Activated CD4-positive, alpha-beta T cell treated with anti-CD3 and anti-CD28 coated beads, Interleukin-2, Interleukin-4, amounts not matched to agents 100 ng/mL and 50 ng/mL, durations not matched to agents 16 hours and 8 hours (primary cell): ENCODE measurements at places on chromosomes 7 and 10.
A peak's percentile ranks its signal among the peaks of the same experiment; 100 is the strongest.

DNA sequence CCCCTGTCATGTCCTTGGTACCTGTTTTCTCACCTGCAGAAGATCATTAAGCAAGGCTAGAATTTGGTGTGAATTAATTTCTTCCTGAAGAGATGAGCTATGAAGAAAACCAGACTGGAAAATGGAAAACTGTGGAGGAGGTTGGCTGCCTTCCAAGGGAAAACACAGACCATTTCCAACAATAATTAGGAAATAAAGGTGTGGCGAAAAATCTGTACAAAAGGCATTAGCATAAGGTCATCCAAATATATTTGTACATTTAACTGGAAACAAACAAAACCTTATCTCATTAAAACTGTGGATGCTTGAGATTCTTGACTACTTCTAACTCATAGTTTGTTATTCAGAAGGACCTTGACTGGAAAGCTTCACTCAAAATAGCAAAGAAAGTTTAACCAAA is 1.7 kb downstream of the STN1 start:
- DNase-seq, result no peak

DNA sequence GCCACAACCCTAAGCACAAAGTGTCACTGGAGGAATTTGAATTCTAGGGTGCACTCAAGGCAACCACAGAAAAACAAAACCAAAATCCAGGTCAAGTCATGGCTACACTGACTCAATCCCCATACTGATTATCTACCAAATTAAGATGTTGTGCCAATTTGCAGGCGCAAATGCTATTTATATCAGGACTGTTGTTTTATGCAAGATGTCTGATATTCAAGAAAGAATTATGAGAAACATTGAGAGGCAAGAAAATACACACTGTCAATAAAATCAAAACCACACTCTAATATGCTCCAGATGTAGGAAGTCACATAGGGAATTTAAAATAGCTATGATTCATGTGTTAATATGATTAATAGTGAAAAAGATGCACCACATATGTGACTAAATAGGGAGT is 141.3 kb upstream of the MINDY3 start:
- DNase-seq, result no peak

GRCh38 chr10:34866848-34867247 is 51.8 kb upstream of the PARD3 start:
- DNase-seq, result no peak

- DNase-seq, result peak; percentile 11
Measured at GRCh38 chr7:41979834-41980307, 257.1 kb downstream of the GLI3 start.

GRCh38 chr10:33387720-33388119 is 53.3 kb upstream of the NRP1 start:
- no peak for DNase-seq

GRCh38 chr7:45000093-45001032 is at the start of gene CCM2:
CCM2 (plus strand) TSS chr7:45000201; CDS start chr7:45000334, 133 bp downstream.
- no peak for DNase-seq

GRCh38 chr10:12269056-12269455 is 73.1 kb downstream of the CDC123 start:
- DNase-seq, result no peak

DNA sequence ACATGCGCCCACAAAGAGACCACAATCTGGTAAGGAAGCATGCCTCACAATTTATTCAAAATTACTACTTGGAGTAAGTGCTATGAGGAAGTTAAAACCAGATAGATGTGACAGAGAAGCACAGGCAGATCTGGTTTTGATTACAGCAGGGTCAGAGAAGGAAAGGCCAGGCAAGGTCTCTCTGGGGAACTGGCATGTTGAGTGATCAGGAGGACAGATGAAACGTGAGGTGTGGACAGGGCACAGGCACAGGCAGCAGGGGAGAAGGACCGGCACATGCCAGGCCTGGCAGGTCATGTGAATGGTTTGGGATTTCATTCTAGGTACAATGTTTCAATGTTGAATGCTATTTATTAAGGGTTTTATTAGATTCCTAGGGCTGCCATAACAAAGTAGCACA is 51.6 kb downstream of the GPAM start:
- DNase-seq, result no peak

DNA sequence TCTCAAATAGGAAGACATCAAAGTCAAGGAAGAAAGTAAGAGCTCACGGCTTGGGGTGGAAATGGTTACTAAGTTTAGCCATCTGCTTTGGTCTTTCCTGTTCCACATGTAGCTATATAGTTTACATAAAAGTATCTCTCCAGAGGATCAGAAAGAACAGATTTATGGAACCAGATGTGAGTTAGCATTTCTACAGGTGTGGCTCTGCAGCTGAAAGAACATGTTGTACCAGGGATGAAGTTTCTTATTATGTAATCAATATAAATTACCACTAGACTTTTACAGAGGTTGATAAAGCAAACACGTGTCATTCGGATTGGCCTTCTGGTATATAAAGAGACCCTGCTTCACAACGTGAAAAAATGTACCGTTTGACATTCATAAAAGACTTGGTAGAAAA is 19.9 kb downstream of the CALD1 start:
- no peak for DNase-seq

- DNase-seq, result no peak
Measured at GRCh38 chr10:42951486-42952251, 125.2 kb upstream of the RET start.

DNA sequence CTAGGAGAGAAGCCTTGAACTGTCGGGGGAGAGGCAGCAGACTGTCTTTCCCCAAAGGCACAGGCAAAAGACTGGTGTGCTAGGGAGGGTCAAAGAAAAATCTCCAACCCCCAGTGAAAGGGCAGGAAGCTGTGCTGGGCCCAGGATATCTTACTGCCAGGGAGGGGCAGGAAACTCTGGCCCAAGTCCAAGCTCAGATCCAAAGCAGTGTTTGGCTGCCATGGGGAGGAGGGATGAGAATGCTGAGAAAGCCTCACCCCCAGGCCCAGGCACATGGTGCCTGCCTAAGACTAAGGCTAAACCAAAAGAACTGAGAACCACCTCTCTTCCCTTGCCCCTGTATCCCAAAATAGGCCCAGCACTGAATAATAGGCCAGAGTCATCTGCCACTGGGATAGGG is 171.2 kb downstream of the PLPP4 start:
- DNase-seq, result no peak

GRCh38 chr10:54800741-54801421 is at the start of gene PCDH15:
PCDH15 (minus strand) TSS chr10:54801231; CDS start chr10:54664262, 136,969 bp downstream.
- DNase-seq, result no peak

- DNase-seq, result no peak
Measured at GRCh38 chr10:130587718-130588117, 451.5 kb downstream of the GLRX3 start.

DNA sequence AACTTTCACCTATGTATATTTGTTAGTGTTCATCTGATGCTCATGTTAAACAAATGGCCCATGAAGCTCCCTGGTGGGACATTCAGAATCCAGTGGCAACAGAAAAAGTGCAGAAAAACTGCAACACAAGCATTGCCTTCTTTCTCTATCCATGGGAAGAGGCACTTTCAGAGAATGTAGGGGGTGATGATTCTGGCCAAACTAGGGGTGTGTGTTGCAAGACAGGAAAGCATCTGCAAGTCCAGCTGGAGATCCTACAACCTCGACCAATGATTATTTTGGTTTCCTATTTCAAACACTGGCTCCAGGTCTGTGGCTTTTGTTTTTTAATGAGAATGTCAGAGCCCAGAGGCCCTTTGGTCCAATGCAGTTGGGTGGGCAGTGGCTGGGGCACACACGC is 198.7 kb downstream of the CXCL12 start:
- no peak for DNase-seq

DNA sequence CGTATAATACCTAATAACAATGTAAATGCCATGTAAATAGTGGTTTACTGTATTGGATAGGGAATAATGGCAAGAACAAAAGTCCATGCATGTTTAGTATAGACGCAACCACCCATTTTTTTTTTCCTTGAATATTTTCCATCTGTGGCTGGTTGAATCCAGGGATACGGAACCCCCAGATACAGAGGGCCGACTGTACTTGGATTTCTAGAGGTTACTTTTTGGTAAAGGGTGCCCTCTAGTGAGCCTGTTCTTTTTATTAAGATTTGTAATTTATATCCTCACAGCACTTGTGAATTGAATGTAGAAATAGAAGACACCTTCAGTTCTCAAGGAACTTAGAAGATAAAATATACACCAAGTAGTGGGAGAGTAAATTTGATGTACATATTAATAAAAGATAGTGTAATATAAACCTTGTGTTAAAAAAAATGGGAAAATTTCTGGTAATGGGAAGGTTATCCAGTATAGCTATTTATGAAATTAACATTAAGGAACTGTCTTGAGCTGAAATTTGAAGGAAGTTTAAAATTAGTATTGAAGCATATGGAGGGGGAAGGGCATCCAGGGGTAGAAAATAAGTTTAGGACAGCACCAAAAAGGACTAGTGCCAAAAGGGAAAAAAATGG is 32.0 kb downstream of the EXOC6 start:
- peak; percentile 20 for DNase-seq

DNA sequence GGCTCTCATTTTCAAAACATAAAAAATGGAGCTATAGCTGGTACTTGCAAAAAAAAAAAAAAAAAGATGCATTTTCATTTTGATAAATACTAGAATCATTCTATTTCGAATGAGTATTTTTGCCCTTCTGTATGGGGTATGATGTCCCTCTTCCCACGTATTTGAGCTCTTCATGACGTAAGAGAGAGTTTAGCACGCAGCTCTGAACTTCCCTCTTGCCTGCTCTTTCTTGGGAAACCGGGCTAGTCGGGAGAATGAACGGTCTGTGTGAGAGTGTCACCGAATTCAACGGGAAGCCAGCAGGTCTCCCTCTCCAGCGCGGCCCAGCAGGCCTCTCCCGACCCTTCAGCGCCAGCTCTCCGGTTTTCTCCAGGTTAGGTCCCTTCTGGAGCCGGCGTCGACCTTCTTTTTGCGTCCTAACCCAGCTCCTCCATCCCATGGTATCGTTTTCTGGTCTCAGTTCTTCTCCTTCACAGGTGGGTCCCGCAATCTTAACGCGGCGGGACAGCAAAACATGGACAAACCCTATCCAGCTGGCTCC is 159.2 kb upstream of the PITRM1 start:
- no peak for DNase-seq

- DNase-seq, result peak; percentile 74
Measured at GRCh38 chr7:2710286-2710655, 22.3 kb downstream of the AMZ1 start.

DNA sequence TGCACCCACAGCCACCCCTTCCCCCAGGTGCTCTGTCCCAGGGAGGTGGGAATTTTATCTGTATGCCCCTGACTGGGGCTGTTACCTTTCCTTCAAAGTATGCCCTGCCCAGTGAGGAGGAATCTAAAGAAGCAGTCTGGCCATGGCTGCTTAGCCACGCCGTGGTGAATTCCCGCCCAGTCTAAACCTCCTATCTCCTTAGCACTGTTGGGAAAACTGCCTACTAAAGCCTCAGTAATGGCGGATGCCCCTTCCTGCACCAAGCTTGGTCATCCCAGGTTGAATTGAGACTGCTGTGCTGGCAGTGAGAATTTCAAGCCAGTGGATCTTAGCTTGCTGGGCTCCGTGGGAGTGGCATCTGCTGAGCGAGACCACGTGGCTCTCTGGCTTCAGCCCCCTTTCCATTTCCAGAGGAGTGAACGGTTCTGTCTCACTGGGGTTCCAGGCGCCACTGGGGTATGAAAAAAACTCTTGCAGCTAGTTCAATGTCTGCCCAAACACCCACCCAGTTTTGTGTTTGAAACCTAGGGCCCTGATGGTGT is 87.2 kb downstream of the ABCC2 start:
- DNase-seq, result no peak

DNA sequence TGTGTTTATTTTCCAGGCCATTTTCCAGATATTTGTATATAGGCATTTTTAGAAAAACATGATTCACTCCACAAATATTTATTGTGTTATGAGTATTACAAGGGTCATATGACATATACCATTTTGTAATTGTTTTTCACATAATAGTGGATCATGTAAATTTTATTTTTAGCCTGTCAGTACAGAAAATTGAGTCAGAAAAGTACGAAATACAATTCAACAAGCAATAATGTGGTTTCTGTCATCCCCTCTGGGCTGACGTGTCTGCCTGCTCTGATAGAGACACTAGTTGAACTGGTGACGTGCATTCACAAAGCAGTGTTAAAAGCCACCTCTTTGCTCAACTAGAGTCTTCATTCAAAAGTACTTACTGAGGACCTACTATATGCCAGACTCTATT is 97.9 kb upstream of the STEAP1B start:
- no peak for DNase-seq

DNA sequence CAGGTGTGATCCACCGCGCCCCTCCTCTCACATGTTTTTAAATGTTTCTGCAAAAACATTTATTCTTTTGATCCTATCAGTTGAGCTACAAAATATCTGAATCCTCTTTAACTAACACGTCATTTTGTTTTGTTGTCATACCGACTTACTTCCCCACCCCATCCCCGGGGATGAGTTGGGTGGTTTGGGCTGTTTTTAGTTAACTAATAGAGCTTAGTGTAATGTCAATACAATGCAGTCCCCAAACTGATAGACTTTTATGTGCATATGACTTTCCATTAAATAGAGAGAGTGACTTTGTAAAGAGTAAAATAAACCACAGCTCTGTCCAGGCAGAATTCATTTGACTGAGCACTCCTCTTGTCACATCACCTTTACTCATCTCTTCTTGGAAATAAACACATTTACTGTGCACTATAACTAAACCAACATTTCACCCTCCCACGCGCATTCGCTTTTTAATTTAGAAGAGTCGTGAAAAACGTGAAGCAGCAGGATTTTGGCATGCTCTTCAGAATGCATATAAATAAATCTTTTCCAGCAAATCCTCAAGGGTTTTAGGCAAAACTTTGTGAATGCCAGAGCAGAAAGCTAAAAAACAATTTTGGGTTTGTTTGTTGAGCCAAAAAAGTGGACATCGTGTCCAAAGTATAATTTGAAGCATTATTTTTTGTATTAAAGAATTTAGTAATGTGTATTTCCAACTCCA is 187.4 kb upstream of the MGMT start:
- no peak for DNase-seq

DNA sequence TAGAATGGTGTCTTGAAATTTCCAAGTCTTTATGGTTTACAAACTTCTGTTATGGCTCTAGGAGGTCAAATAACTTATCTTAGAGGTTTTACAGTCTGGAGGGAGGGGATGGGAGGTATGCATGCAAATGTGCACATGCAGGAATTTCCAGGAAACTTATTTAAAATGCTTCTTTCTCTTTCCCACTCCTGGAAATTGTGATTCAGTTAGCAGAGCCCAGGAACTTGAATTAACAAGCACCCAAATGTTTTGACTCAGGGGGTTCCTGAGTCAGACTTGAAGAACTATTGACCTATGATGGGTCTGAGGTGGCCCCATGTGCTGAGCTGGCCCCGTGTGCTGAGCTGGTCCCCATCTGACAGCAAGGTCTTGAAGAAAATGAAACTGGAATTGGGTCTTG is 669.4 kb downstream of the INHBA start:
- no peak for DNase-seq

- DNase-seq, result no peak
Measured at GRCh38 chr10:48573045-48573444, 31.8 kb downstream of the ARHGAP22 start.

GRCh38 chr7:113764401-113765035 is 154.3 kb downstream of the PPP1R3A start:
- no peak for DNase-seq

- no peak for DNase-seq
Measured at GRCh38 chr7:47218378-47219176, 363.3 kb downstream of the TNS3 start.
